CD4-positive, alpha-beta T cell treated with Interleukin-10 for 1 hour (primary cell): ENCODE measurements at places on chromosomes 3 and 15.

- no peak for DNase-seq
Observed at GRCh38 chr15:52518487-52519371, 10.0 kb downstream of the MYO5A start.

- no peak for DNase-seq
Observed at GRCh38 chr3:107085261-107085660, 292.0 kb upstream of the CCDC54 start.

DNA sequence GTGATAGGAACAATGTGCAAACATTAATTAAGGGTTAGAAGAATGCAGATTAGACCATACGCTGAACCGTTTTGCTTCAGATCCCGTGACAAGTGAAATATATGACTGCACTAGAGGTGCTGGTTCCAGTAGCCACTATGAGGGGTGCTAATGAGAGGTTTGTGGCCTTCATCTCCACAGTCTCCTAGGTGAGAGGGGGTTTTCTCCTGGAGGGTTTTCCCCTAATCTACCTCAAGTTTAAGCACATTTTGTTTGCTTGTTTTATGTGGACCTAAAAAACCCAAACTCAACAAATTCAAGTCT, 13.7 kb upstream of the SHF start:
- DNase-seq: peak; percentile 43

DNA sequence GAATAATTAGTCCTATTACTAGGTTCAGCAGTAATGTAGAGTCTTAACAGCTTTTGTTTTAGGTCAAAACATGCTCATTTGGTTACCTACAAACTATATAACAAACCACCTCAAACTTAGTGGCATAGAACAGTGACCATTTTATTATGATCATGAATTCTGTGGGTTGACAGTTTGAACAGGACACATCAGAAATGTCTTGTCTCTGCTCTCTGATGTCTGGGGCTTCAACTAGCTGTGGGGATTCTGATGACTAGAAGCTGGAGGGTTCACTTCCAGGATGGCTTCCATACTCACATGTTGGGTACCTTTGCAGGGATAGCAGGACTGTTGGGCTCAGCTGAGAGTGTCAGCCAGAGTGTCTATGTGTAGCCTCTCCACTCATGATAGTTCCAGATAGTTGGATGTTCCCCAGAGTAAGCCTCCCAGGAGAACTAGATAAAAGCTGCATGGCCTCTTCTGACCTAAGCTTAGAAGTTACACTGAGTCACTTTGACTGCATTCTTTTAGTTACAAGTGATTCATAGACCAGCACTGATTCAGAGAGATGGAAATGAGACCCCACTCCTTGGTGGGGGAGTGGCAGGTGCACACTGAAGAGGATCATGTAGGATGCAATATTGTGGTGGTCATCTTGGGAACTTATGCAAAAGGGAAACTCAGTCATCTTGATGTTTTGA, 32.6 kb downstream of the PLCL2 start:
- no peak for DNase-seq

- DNase-seq: no peak
Observed at GRCh38 chr3:108022256-108023150, 68.3 kb downstream of the CD47 start.

DNA sequence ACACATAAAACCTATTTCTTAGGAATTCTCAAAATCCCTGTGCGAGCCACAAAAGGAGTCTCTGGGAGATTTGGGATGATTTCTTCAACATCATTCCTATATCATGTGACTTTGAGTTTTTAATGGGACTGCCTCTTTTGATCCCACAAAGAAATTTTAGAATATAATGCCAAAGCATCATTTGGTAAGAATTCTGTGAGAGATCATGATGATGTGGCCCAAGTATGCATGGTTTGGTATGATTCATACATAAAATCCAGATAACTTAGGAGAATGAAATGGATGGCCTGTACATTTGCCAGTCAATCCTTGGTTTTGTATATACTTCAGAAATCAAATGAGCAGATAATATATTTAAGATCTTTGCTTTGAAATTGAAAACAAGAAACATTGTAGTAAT, 61.3 kb downstream of the UBE2E2 start:
- DNase-seq: no peak
